ENCODE measurements at places on chromosomes 3 and 15.
A peak's percentile ranks its signal among the peaks of the same experiment; 100 is the strongest.

- DNase-seq: no peak
Observed at GRCh38 chr3:157819270-157820156, 286.7 kb downstream of the SHOX2 start.

- no peak for DNase-seq
Observed at GRCh38 chr3:179719048-179719734, 66.4 kb downstream of the USP13 start.

GRCh38 chr3:192246847-192247559 lies 480.3 kb downstream of the FGF12 start:
- DNase-seq: peak; percentile 22

- DNase-seq: no peak
Observed at GRCh38 chr3:25396686-25397085, 31.4 kb upstream of the RARB start.

DNA sequence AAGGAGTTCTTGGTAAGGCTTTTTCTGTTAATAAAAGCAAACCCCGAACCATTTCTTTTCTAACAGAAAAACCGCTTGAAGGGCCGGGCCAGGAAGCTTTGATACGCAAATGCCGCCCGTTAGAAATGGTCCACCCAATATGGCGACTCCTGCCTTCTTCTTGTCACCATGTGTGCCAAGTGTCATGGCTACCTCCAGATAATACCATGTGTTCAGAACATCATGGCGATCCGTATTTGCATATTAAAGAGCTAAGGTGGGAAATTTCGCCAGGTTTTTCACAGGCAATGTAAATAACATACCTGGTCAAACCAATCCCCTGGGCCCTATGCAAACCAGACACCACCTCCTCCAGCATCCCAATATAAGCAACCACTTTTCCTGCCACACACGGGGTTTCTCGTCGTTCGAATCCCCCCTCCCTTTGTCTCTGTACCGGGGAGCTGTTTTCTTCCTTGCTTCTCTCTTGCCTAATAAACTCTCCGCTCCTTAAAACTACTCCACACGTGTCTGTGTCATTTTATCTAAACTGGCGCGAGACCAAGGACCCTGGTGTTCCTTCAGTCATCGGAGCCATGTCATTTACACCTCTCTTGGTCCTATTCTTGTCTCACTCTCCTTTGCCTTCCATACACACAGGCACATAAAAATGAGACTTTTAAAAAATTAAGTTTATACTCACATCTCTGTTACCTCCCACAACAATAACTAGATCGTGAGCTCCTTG lies 34.5 kb downstream of the NCEH1 start:
- no peak for DNase-seq
